ENCODE measurements at places on chromosomes 16 and 17.

- no peak for DNase-seq
Observed at GRCh38 chr16:87579691-87580090, 22.6 kb upstream of the JPH3 start.

DNA sequence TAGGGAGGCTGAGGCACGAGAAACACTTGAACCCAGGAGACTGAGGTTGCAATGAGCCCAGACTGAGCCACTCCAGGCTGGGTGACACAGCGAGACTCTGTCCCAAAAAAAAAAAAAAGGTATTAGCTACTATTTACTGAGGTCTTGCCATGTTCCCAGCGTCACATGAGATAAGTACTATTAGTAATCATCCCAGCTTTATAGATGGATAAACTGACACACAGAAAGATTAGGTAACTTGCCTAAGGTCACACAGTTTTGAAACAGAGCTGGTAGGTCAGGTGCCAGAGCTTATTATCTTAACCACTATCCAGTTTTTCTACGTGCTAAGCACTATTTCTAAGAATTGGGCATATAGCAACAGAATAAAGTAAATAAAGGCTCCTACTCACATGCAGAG lies 51.6 kb downstream of the TEX14 start:
- peak; percentile 35 for DNase-seq

DNA sequence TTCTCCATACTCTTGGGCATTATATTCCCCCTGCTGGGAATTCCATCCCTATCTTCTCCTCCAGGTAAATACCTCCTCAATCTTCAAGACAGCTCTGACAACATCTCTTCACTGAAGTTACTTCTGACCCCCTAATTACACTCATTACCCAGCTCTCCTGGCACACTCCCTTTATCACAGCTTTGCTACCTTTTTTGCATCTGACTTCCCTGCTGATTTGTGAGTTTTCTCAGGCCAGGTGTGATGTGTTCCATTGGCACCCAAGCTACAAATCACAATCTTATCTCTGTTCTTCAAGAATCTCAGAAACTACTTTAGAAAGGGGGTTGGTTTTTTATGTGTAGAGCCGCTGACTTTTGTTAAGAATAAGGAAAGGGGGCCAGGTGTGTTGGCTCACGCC lies 14.0 kb downstream of the CLEC19A start:
- DNase-seq, result no peak

- DNase-seq, result no peak
Observed at GRCh38 chr16:86565181-86565631, 1.4 kb upstream of the FOXC2 start.

DNA sequence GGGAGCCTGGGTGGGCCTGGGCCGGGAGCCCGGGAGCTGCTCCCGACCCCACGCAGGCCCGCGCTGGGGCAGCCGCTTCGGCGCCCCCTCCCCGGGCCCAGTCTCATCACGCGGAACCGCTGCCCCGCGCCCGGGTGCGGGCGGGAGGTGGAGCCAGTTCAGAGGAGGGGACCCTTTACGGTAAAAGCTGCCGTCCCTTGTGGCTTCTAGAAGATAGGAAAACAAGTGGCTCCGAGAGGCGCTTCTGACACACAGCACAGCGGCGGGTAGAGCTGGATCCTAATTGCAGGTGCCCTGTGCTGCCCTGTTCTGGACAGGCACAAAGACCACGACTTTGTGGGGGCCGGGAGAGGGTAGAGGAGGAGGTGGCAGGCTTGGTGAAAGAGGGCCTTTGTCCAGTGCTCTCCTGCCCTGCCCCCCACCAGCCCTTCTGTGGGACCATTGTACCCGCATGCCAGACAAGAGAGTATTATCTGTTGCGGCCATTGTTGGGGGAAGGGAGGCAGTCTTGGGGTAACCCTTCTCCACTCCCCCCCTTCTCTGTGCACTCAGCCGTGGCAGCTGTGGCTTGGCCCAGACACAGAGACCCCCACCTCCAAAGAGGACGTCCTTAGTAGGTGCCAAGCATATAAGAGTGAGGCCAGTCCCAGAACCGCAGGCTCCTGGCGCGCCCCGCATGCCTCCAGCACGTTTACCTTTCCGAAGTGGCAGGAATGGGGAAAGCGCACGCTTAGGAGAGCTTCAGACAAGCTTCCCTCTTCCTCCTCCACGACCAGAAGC lies 736 bp downstream of the CNP start:
- peak; percentile 60 for DNase-seq

DNA sequence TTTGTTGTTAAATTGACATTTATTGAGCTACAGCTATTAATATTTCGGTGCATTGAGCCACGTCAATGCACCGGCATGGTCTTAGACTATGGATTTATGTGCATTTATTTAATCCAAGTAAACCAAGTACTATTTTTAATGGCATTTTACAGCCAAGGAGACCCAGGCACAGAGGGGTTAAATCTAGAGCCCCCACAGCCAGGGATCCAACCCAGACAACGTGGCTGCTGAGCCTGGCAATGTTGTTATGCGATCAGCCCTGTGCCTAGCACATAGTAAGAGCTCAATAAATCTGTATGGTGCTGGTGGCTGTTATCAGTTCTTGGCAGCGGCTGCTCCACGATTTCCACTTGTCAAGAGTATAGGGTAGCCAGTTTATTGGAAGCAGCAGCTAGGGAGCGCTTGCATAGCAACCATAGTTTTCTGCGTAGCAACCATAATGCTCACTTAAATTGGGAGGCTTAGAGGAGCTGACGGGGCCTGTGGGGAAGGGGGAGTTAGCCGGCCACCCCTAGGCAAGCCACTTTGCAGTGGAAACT lies 541 bp upstream of the RBBP6 start:
- DNase-seq, result no peak

DNA sequence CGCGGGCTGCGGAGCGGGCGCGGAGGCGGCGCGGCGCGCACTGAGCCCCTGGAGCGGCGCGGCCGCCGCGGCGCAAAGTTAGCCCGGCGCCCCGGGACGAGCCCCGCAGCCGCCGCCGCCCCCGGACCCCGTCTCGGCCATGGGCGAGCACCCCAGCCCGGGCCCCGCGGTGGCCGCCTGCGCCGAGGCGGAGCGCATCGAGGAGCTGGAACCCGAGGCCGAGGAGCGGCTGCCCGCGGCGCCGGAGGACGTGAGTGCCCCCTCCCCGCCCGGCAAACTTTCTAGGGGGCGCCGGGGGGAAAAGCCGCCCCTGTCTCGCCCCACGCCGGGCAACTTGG lies 388 bp downstream of the RHBDL3 start:
- DNase-seq, result no peak

GRCh38 chr17:74305865-74306654 lies 20.0 kb upstream of the KIF19 start:
- peak; percentile 75 for DNase-seq

DNA sequence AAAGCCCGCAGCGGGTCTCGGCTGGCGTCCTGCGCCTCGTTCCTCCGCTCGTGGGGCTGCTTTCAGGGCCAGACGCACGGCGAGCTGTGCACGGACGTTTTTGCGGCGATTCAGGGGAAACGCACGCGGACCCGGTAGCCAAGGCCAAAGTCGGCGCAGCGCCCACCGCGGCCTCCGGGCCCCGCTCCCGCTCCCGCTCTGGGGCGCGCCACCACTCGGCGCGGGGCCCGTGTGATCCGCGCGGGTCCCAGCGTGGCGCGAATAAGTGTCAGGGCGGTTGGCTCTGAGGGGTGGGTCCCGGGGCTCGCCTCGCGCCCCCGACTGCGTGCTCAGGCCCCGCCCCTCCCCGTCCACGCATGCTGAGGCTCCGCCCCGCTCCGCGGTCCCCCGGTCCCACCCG lies 694 bp upstream of the TBCD start:
- DNase-seq, result peak; percentile 95

GRCh38 chr17:66829883-66830282 lies 5.0 kb upstream of the CACNG5 start:
- DNase-seq, result peak; percentile 88

- no peak for DNase-seq
Observed at GRCh38 chr16:66441586-66442375, 14.7 kb downstream of the BEAN1 start.

DNA sequence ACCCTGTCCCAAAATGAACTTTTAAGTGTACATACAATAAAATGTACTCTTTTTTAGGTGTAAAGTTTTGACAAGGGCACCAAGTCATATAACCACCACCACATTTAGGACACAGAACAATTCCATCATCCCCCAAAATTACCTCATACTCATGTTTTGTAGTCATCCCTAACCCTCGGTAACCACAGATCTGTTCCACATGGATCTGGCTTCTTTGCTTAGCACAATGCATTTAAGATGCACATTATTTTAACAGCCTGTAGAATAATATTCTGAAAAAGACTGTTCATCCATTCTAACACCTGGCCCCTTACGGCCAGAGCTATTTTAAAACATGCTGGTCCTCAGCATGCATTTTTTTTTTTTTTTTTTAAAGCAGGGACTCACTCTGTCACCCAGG lies 25.2 kb upstream of the CFAP20 start:
- DNase-seq, result no peak

- DNase-seq, result peak; percentile 91
Observed at GRCh38 chr17:20284022-20284421, 183.3 kb downstream of the LGALS9B start.

DNA sequence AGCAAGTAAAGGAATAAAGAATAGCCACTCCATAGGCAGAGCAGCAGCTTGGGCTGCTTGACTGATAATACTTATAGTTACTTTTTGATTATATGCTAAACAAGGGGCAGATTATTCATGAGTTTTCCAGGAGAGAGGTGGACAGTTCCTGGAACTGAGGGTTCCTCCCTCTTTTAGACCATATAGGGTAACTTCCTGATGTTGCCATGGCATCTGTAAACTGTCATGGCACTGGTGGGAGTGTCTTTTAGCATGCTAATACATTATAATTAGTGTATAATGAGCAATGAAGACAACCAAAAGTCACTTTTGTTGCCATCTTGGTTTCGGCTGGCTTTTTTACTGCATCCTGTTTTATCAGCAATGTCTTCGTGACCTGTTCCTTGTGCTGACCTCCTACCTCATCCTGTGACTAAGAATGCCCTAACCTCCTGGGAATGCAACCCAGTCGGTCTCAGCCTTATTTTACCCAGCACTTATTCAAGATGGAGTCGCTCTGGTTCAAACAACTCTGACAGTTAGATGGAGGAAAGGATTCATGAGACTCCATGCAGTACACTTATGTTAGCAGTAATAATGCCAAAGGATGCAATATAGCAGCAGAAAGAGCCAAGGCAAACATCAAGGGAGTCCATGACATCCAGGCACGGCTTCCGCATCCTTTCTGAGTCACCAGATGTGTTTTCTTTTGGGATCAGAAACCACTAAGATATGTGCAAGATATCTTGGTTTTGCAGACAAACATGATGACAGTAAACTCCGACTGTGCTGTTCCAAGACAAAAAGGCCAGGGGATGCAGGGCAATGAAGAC lies 55.8 kb upstream of the B4GALNT2 start:
- DNase-seq, result no peak

DNA sequence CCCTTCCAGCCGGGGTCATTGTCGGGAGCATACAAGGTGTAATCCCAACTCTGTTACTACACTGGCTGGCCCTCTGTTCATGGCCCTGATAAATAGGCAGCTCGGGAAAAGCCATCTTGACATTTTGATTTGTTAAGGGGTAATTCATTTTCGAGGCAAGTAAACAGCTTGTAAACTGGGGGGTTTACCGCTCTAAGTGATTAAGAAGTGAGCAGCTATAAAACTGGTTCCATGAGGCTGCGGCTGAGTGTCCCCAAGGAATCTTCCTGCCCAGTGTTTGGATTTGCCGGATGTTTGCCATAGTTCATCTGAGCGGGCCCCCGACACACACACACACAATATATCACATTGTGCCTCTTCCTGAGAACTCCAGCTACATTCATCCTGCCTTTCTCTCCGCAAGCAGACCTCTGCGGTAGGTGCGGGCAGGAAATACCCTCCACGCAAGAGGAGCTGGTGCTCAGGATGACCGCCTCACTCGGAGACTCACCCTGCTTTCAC lies 92.2 kb downstream of the SOCS1 start:
- peak; percentile 66 for DNase-seq

GRCh38 chr17:51422634-51423033 lies 162.3 kb downstream of the UTP18 start:
- no peak for DNase-seq

- DNase-seq, result peak; percentile 11
Observed at GRCh38 chr16:86383488-86384262, 126.7 kb upstream of the FOXF1 start.

DNA sequence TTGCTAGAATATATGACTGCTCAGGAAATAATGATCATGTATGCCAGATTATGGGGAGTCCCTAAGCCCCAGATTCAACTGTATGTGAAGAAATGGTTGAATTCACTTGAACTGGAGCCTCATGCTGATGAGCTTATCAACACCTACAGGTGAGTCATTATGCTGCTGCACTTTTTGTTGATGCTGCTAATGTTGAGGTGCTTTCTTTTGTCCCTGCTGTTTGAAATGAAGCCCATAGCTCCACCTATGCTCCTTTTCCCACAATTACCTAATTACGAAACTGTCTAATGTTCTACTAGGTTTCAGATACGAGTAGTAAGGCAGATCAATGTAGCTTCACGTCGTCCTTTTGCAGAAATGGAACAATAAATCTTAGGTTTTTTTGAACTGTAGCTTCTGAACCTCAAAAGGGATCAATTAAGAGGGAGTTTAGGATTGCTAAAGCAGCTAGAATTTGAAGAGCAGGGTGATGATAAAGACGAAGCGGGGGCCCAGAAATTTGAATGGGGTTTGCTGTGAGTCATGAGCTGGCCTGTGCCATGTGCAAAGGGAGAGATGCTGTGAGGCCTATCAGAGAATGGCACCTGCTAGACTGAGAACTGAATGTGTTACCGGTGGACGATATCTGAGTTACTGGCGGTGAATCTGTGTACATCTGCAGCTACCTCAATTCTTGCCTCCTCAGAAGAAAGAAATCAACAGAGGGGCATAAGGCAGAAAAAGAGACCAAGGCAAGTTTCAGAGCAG lies 6.1 kb upstream of the UQCRC2 start:
- no peak for DNase-seq

- DNase-seq, result no peak
Observed at GRCh38 chr16:55655897-55656681, at the start of gene SLC6A2. SLC6A2 (plus strand) TSS chr16:55655988; CDS start chr16:55656695, 707 bp downstream.

DNA sequence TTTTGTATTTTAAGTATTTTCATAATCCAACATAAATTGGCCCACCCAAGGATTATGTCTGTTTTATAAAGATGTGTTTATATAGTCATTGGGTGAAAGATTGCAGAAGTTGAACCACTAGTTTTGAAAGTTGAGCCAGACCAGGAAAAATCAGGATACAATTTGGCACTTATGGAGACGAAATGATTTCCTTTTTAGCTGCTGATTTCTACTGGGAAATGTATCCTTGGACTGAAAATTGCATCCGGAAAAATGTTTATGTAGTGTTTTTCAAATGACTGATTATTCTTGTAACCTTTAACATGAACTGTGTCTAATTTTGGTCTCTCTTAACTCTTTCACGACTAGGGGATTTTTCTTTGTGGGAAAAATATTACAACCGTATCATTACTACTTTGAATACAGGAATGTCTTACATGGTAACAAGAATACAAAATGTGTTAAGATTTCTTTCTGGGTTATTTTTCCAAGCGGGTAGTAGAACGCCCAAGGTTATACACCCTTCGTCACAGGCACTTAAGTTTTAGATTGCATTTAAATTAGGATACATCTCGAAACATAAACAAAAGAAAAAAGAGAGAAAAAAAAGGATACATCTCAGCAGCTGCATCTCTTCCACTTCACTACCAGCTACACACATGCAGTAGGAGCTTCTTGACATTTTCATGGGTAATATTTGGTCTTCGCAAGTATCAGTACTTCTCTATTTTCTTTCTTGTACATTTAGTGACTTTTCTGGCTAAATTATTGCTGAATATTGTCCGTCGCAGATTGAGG lies 273.0 kb upstream of the TBX2 start:
- DNase-seq, result no peak
